Activated CD8-positive, alpha-beta T cell treated with anti-CD3 and anti-CD28 coated beads for 36 hours (primary cell): ENCODE measurements at places on chromosomes 11 and 22.

- DNase-seq: no peak
Measured at GRCh38 chr11:120425527-120425926, 86.0 kb upstream of the GRIK4 start.

GRCh38 chr11:47149782-47150181 is 26.9 kb downstream of the ARFGAP2 start:
- no peak for DNase-seq

- DNase-seq: no peak
Measured at GRCh38 chr22:47341464-47341863, 579.0 kb downstream of the TBC1D22A start.

DNA sequence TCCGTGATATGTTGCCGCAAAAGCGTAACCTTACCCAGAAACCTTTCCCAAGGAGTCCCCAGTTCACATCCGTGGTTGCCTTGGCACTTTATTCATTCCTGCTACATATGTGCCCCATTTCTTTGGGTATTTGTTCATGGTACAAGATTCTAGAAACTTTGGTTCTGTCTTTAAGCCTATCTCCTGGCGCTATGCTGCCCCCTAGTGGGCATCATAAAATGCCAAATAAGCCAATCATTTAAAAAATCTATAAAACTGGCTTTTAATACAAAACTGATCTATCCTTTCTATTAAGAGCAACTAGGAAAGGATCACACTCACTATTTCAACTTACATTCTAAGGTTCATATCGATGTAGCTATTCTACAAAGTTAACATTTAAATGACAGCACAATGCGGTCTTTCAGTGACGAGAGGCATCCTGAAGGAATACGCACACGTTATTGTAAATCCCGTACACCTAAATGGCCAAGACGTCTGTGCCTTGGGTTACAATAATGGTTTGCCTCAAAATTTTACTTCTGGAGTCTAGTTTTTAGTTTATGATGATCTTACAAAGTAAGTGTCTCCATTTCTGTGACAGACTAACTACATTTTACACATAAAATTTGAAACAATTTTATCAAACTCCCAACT is 16.2 kb downstream of the PIWIL3 start:
- DNase-seq: peak; percentile 78

DNA sequence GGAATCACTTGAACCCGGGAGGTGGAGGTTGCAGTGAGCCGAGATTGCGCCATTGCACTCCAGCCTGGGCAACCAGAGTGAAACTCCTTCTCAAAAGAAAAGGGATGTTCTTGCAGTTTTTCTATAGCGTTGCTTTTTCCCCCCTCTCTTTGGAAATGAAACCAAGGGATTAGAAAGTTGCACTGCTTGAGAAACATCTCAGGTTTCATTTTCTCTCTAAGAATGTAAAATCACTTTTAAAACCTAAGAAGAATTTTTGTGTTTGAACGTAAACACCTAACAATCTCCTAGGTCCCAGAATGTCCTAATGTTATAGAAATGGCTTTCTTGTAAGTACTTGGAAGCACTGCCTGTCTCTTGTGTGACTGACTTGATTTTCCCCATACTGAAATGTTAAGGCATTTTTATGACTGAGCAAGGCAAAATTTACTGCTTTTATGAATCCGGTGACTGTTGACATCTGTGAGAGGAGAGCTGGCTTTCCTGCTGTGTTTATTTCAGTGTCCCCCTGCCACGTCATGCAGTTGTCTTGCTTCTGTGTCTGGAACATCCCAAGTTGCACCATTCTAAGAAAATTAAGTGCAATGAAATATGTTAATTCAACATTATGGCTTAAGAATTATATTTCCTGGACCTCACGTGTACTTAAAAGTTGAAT is 37.7 kb downstream of the NF2 start:
- no peak for DNase-seq
